ENCODE measurements at places on chromosomes 13 and 19. TPM values are rescaled to one million over a fixed set of nuclear protein-coding genes. Genes with fewer than 3 reads are reported as not detected.
A peak's percentile ranks its signal among the peaks of the same experiment; 100 is the strongest.

DNA sequence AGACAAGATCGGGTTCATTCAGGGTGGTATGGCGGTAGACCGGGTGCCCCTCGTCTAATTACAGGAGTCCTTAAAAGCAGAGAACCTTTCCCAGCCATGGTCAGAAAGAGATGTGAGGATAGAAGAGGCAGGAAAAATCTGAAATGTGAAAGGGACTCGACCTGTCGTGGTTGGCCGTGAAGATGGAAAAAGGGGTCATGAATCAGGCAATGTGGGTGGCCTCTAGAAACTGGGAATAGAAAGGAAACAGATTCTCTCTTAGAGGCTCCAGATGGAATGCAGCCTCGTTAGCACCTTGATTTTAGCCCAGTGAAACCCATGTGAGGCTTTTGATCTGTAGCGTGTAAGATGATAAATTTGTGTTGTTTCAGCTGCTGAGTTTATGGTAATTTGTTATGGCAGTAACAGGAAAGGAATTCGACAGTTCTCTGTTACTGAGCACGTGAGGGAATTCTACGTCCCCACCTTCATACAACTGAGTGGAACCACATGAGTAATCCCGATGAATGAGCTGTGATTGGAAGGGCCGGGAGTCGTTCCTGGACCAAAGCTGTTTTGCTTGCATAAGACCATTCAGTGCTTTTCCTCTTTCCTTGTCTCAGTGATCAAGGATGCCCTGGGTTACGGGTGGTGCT, 11.0 kb upstream of the CA11 start:
- H3K36me3 ChIP-seq, result no peaks in the 10 kb centered on the region
- H3K27me3 ChIP-seq, result no peaks in the 10 kb centered on the region
- peaks cover 9% of the 10 kb centered on the region for H3K4me1 ChIP-seq
- DNase-seq, result no peak

Gene KCNJ14
- 1.5 TPM for total RNA-seq

- peaks cover 10% of the 10 kb centered on the region for H3K36me3 ChIP-seq
- H3K27me3 ChIP-seq, result no peaks in the 10 kb centered on the region
- no peak for DNase-seq
- H3K4me1 ChIP-seq, result peaks cover 21% of the 10 kb centered on the region
- peak overlapping the region; percentile 57 for H3K27ac ChIP-seq
Measured at GRCh38 chr13:46303742-46304385, 83.2 kb downstream of the RUBCNL start.

- peaks cover 10% of the 10 kb centered on the region for H3K4me1 ChIP-seq
- H3K27ac ChIP-seq, result no peak overlapping the region
- H3K4me3 ChIP-seq, result no peak overlapping the region
- no peaks in the 10 kb centered on the region for H3K27me3 ChIP-seq
Measured at GRCh38 chr19:3150739-3151329, 15.0 kb downstream of the GNA15 start.

- no peak for DNase-seq
- H3K27me3 ChIP-seq, result no peaks in the 10 kb centered on the region
- no peak overlapping the region for H3K4me3 ChIP-seq
- no peaks in the 10 kb centered on the region for H3K36me3 ChIP-seq
Measured at GRCh38 chr13:84380866-84381265, 498.6 kb upstream of the SLITRK1 start.

DNA sequence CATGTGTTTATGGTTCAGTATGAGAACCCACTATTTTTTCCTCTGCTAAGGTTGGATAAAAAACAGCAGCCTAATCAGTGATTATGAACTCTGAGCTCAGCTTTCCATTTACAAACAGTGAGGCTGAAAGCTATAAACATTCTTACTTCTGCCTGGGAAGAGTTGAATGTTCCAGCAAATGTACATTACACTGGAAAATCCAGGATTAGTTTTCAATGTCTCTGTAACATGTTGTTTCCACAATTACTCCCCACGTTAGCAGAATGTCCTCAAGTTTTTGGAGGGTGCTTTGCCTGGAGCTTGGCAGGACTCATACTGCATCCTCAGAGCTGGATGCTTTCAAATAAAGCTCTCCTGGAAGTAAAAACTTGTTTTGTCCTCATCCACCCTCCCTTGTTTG, 150.4 kb downstream of the POSTN start:
- no peak overlapping the region for H3K27ac ChIP-seq
- no peaks in the 10 kb centered on the region for H3K27me3 ChIP-seq
- H3K4me3 ChIP-seq, result no peak overlapping the region
- H3K36me3 ChIP-seq, result no peaks in the 10 kb centered on the region

GRCh38 chr13:110984798-110985197, 69.9 kb upstream of the ANKRD10 start:
- H3K4me1 ChIP-seq, result no peaks in the 10 kb centered on the region
- no peak for DNase-seq
- H3K4me3 ChIP-seq, result no peak overlapping the region
- H3K27ac ChIP-seq, result no peak overlapping the region
- H3K27me3 ChIP-seq, result peaks cover 34% of the 10 kb centered on the region
- no peaks in the 10 kb centered on the region for H3K36me3 ChIP-seq

Gene PRTN3
- total RNA-seq, result not detected

- no peaks in the 10 kb centered on the region for H3K27me3 ChIP-seq
- H3K27ac ChIP-seq, result no peak overlapping the region
- no peak overlapping the region for H3K4me3 ChIP-seq
- H3K36me3 ChIP-seq, result no peaks in the 10 kb centered on the region
Measured at GRCh38 chr13:71607575-71607974, 259.4 kb downstream of the DACH1 start.

GRCh38 chr13:47904241-47904640, 96.8 kb downstream of the SUCLA2 start:
- H3K27me3 ChIP-seq, result no peaks in the 10 kb centered on the region
- no peak overlapping the region for H3K27ac ChIP-seq
- no peak overlapping the region for H3K4me3 ChIP-seq
- peaks cover 3% of the 10 kb centered on the region for H3K36me3 ChIP-seq
- H3K4me1 ChIP-seq, result peaks cover 3% of the 10 kb centered on the region

GRCh38 chr13:76971215-76971614, 20.7 kb upstream of the CLN5 start:
- H3K4me1 ChIP-seq, result peaks cover 3% of the 10 kb centered on the region
- no peak for DNase-seq
- H3K4me3 ChIP-seq, result no peak overlapping the region
- H3K27ac ChIP-seq, result no peak overlapping the region
- peaks cover 28% of the 10 kb centered on the region for H3K27me3 ChIP-seq

DNA sequence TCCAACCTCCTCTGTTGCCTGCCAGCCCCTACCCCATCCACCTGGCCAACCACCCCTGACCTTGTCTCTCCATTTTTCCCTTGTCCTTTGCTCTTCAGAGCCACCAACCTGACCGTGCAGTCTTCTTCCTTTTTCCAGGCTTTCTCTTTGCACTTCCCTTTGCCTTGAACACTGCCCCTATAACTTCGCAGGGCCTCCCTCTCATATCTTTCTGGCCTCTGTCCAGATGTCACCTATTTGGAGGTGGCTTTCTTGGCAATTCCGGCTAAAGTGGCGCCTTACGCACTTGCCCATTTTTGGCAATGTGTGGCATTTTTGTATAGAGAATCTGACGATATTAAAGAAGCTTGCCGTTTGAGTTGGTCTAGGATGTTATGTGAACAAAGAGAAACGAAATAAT, 844 bp downstream of the ZNF543 start:
- peaks cover 47% of the 10 kb centered on the region for H3K36me3 ChIP-seq
- DNase-seq, result no peak

Gene OR10H2
- not detected for total RNA-seq

GRCh38 chr13:29948244-29948643, 97.8 kb upstream of the UBL3 start:
- no peaks in the 10 kb centered on the region for H3K4me1 ChIP-seq
- DNase-seq, result no peak
- H3K27ac ChIP-seq, result no peak overlapping the region
- H3K27me3 ChIP-seq, result no peaks in the 10 kb centered on the region
- no peak overlapping the region for H3K4me3 ChIP-seq

Gene LILRB2
- not detected for total RNA-seq

DNA sequence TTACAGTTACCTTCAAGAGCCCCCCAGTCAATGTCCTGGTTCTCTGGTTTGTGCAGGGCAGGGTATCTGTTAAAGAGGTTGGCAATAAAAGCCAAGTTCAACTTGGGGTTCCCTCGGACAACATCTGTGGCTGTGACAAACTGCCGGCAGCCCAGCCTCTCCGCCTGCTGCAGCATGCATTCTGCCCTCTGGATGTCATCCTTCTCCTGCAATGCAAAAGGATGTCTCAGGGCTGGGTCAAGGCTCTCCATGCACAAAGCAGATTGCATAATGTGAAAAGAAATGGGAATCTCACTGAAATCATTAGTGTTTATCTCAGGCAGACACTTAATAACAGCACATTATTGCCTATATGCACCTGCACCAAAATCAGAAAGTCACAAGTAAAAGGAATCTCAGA, 35.1 kb downstream of the LCP1 start:
- no peak for DNase-seq
- no peak overlapping the region for H3K4me3 ChIP-seq
- H3K4me1 ChIP-seq, result peaks cover 49% of the 10 kb centered on the region
- no peak overlapping the region for H3K27ac ChIP-seq

- H3K4me1 ChIP-seq, result no peaks in the 10 kb centered on the region
- H3K36me3 ChIP-seq, result no peaks in the 10 kb centered on the region
- H3K4me3 ChIP-seq, result no peak overlapping the region
- no peak for DNase-seq
- peaks cover 4% of the 10 kb centered on the region for H3K27me3 ChIP-seq
- no peak overlapping the region for H3K27ac ChIP-seq
Measured at GRCh38 chr13:21202767-21203531, 26.5 kb downstream of the MRPL57 start.

- peaks cover 32% of the 10 kb centered on the region for H3K36me3 ChIP-seq
- DNase-seq, result no peak
- H3K4me3 ChIP-seq, result no peak overlapping the region
- no peak overlapping the region for H3K27ac ChIP-seq
- peaks cover 50% of the 10 kb centered on the region for H3K4me1 ChIP-seq
Measured at GRCh38 chr19:46920362-46920761, 59.6 kb downstream of the ARHGAP35 start.

Gene TNFRSF19
- not detected for total RNA-seq

GRCh38 chr19:2797280-2797679, 12.0 kb downstream of the THOP1 start:
- no peaks in the 10 kb centered on the region for H3K4me1 ChIP-seq
- H3K27me3 ChIP-seq, result no peaks in the 10 kb centered on the region
- no peak for DNase-seq
- H3K4me3 ChIP-seq, result no peak overlapping the region

GRCh38 chr13:99864627-99864990, 107.0 kb downstream of the ZIC5 start:
- DNase-seq, result no peak
- H3K4me1 ChIP-seq, result peaks cover 9% of the 10 kb centered on the region
- no peak overlapping the region for H3K27ac ChIP-seq
- H3K36me3 ChIP-seq, result peaks cover 2% of the 10 kb centered on the region

Gene CBY2
- total RNA-seq, result not detected

DNA sequence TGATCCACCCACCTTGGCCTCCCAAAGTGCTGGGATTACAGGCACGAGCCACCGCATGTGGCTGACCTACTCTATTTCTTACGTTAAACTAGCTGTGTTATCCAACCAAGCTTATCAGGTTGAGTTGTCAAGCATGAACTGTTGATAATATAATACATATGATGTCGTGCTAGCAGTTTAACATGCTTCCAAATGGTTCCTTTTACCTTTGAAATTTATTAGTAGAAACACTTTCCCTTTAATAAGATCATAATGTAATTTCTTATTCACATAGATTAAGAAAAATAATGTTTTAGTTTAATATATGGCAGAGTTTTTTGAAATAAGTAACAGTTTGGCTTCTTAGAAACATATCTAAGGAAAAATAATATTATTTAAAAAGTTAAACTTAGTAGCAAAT, 34.4 kb upstream of the VWA8 start:
- no peak for DNase-seq
- H3K4me3 ChIP-seq, result no peak overlapping the region
- no peaks in the 10 kb centered on the region for H3K36me3 ChIP-seq
- peaks cover 8% of the 10 kb centered on the region for H3K4me1 ChIP-seq
- no peaks in the 10 kb centered on the region for H3K27me3 ChIP-seq
- H3K27ac ChIP-seq, result no peak overlapping the region

GRCh38 chr19:10083911-10084310, 2.2 kb upstream of the SHFL start:
- DNase-seq, result no peak
- H3K27ac ChIP-seq, result no peak overlapping the region
- H3K27me3 ChIP-seq, result no peaks in the 10 kb centered on the region
- peaks cover 13% of the 10 kb centered on the region for H3K4me1 ChIP-seq
- H3K36me3 ChIP-seq, result peaks cover 5% of the 10 kb centered on the region

Gene SMIM44
- total RNA-seq, result not detected

Gene PSG11
- not detected for total RNA-seq

DNA sequence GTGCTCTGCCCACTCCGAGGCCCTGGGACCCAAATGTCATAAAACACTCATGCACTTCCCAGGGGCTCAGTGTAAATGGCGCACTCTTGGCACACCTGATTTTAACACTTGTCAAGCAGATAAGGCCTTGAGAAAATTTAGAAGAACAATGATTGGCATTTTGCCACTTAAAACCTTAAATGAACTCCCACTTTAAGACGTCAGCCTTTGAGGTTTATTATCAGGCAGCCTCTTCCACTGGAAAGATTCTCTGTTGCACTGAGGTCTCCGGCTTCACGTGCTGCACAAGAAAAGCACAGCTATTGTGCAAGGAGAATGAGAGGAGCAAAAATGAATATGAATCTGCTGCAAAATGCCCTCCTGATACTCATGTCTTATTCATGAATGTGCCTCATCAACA, 38.5 kb upstream of the ATP11A start:
- H3K4me1 ChIP-seq, result no peaks in the 10 kb centered on the region
- H3K36me3 ChIP-seq, result no peaks in the 10 kb centered on the region

DNA sequence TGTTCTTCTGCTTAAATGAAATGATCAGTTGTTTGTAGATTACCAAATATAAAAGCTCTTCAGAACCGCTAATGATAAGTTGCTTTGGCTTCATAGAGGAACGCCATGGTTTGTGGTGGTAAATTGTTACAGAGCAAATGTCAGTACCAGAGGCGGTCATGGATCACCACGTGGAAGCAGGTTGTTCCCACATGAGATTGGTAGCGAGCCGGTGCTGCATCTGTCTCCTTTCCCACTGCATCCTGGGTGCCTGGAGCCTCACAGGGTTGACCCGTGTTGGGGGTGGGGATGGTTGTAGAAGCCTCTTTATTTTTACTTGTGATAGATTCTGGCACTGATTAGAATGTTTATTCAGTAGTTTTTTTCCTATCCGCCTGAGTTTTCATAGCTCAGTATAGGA, 14.7 kb downstream of the GARRE1 start:
- peak overlapping the region; percentile 50 for H3K27ac ChIP-seq
- H3K36me3 ChIP-seq, result peaks cover 1% of the 10 kb centered on the region
- no peak overlapping the region for H3K4me3 ChIP-seq
- peaks cover 51% of the 10 kb centered on the region for H3K4me1 ChIP-seq
- no peak for DNase-seq

- H3K27ac ChIP-seq, result no peak overlapping the region
- peaks cover 19% of the 10 kb centered on the region for H3K27me3 ChIP-seq
- DNase-seq, result no peak
- H3K4me1 ChIP-seq, result no peaks in the 10 kb centered on the region
- no peak overlapping the region for H3K4me3 ChIP-seq
Measured at GRCh38 chr19:11756965-11757364, 9.8 kb upstream of the ZNF441 start.

Gene TNNT1
- not detected for total RNA-seq

GRCh38 chr13:78875792-78876580, 217.0 kb upstream of the OBI1 start:
- no peak overlapping the region for H3K4me3 ChIP-seq
- no peaks in the 10 kb centered on the region for H3K36me3 ChIP-seq
- no peaks in the 10 kb centered on the region for H3K4me1 ChIP-seq
- H3K27ac ChIP-seq, result no peak overlapping the region
- peak; percentile 29 for DNase-seq
- H3K27me3 ChIP-seq, result no peaks in the 10 kb centered on the region

GRCh38 chr19:5367530-5368133, 27.0 kb upstream of the PTPRS start:
- H3K36me3 ChIP-seq, result no peaks in the 10 kb centered on the region
- no peaks in the 10 kb centered on the region for H3K4me1 ChIP-seq
- H3K4me3 ChIP-seq, result no peak overlapping the region
- no peak overlapping the region for H3K27ac ChIP-seq
- no peak for DNase-seq

Gene TARM1
- not detected for total RNA-seq

Gene MYH14
- total RNA-seq, result not detected

Data from activated CD8-positive, alpha-beta T cell treated with anti-CD3 and anti-CD28 coated beads for 36 hours (primary cell).